ENCODE measurements at places on chromosomes 1 and 21.

DNA sequence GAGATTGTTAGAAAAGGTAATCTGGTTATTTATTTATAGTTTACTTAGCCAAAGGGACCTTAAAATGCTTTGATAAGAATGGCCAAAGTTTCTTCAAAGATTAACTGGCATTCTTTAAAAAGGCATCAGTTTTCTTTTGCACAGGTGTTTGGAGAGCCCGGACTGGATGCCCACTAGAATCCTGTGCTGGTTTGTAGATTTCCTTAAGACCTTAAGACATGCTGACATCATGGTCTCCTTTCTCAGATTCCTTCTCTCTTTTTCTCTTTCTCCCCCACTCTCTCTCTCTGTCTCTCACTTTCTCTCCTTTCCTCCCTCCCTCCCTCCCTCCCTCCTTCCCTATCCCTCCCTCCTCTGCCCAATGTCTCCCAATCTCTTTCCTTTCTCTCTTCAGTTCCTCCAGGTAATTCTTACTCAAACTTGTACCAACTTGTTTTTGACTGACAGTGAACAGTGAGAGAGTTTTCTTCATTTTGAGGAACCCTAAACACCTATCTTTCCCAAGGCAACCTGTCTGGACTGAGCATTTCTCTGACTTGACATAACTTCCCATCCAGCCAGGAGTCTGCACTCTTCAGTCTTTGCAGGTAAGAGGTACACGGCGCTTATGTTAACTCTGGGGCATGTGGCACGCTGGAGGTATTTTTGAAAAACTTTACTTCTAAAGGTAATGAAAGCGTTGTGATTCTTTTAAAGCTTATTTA, at the start of gene KCNJ15:
Gene KCNJ15, plus strand, starts transcription at position 393 of the 704 bp plus-strand sequence. CDS start 42,271 bp downstream, outside the sequence.
- DNase-seq, result no peak

GRCh38 chr1:199109160-199109559, 470.3 kb downstream of the PTPRC start:
- no peak for DNase-seq

- no peak for DNase-seq
These were observed 4.1 kb downstream of the ABCD3 start for GRCh38 chr1:94422115-94422820.

DNA sequence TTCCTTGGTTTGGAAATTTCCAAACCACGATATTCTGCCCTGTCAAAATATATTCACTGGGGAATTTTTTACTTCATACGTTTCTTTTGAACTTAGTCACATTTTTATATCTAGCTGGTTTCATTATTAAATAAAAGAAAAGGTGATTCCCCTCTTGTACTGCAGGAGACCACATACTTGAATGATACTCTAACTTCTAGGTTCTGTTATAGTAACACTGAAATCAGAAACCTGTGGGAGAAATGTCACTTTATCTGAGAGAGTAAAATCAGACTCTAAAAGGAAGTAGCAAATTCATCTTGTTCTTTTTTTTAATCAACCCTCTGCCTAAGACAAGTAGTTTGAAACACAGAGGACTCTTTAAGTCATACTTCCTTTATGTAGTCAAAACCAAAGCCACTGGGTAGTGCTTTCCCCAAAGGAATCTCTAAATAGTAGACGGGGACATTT, 34.4 kb downstream of the MRPL39 start:
- no peak for DNase-seq

- no peak for DNase-seq
These were observed 1.7 kb upstream of the ZNF691 start for GRCh38 chr1:42844592-42845140.

- no peak for DNase-seq
These were observed 387.8 kb upstream of the LYPLAL1 start for GRCh38 chr1:218785928-218786327.

DNA sequence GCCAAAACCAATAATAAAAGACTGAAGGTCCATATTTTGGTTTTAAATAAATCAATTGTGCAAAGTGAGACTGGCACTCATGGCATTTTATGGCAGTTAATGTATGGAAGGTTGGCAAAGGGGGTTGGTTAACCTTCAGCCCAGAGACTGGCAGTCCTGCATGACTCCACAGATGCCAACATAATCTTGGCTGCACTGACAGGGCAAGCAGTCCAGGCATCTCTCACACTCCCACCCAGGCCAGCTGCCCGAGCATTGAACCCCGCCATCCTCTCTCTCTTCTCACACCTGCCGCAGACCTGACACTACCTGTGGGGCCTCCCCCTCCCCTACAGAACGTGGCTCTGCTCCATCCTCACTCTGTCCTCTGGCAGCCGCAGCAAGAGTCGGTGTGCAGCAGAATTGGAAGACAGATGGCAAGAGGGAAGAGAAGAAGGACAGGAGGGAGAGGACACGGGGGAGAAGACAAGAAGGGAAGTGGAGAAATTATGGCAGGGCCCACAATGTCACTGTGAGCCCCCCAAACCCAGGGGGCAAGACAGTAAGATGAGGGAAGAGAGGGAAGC, 43.7 kb downstream of the ITPKB start:
- no peak for DNase-seq

GRCh38 chr1:155529929-155530328, 32.7 kb downstream of the ASH1L start:
- no peak for DNase-seq

- no peak for DNase-seq
These were observed 84.5 kb upstream of the GCLM start for GRCh38 chr1:93993731-93994130.

DNA sequence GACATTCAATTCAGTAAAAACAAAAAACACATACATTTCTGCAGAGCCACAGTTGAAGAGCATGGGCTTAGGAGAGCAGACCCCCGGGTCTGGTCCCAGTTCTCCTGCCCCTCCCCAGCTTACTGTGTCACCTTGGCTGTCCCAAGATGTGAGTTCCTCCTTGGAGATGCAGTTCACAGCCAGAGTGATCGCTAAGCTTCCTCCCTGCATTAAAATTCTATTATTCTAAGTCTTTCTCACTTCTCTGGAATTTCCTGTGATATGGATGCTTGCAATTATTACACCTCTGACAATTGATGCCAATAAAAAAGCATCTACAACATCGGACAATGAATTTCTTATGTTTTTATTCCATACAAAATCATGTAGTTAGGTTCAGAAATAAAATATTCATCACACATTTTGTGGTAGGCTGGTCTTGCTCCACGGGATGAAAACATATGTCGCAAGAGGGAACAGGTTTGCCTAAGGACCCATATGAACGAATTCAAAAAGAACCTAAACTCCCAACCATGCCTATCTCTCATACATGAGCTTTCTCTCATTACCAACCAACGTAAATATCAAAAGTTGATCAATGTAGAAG, 328.5 kb upstream of the RUNX1 start:
- DNase-seq, result no peak

DNA sequence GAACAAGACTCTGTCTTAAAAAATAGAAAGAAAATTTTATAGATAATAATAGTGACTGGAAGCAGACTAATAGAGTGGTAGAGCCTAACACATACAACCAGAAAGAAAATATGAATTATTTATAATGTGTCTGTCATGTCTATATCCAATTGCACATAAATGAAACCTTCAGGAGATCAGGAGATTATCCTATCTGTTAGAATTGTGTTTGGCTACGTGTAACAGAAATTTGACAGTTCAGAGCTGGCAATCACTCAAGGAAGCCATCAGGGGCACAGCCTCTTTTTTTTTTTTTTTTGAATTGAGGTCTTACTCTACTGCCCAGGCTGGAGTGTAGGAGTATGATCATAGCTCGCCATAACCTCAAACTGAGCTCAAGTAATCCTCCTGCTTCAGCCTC, 157.2 kb downstream of the TGFB2 start:
- DNase-seq, result no peak

GRCh38 chr1:221911714-221912113, 169.8 kb upstream of the DUSP10 start:
- DNase-seq, result no peak
